ENCODE measurements at places on chromosomes 7 and 10. TPM values are rescaled to one million over a fixed set of nuclear protein-coding genes. Genes with fewer than 3 reads are reported as not detected.

RABGEF1 gene
- 37.4 TPM for total RNA-seq

KCP gene
- total RNA-seq: 0.47 TPM

SPDYE2B gene
- not detected for total RNA-seq

TAF3 gene
- 5.1 TPM for total RNA-seq

KEL gene
- total RNA-seq: 0.09 TPM

CYP3A4 gene
- not detected for total RNA-seq

FAM25A gene
- total RNA-seq: 57.1 TPM

- no peak for DNase-seq
Observed at GRCh38 chr10:107072028-107072427, 92.5 kb downstream of the SORCS1 start.

DNA sequence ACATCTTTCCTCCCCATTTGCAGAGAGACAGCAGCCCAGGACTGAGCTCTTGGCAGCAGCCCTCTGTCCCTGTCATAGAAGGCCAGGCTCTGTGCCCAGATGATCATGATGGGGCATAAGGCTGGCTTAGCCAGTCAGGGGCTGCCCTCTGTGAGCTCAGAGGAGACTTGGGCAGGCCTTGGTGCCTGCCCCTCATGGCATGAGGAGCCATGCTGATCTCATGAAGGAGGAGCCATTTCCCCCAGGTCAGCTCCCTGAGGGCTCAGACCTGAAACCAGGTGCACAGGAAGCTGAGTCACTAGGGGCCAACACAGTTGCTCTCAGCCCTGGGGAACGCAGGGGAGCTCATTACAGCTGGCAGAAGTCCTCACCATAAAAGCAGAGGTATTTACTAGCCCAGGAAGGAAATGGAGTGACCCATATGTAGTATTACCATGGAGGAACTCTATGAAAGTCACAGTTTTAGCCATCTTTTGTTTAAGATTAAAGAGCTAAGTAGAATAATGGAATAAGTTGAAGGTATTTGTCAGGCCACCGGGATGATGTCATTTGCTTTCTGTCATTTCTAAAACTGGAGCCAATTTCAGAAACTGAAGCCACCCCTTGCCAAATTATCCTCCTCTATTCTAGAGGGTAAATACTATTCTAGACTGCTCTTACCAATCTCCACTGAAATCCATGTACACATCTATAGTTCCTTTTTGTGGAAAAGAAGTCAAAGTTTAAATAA lies 362.4 kb upstream of the ZNF32 start:
- DNase-seq: no peak

- DNase-seq: no peak
Observed at GRCh38 chr10:102004376-102004775, 51.6 kb downstream of the ARMH3 start.

DNA sequence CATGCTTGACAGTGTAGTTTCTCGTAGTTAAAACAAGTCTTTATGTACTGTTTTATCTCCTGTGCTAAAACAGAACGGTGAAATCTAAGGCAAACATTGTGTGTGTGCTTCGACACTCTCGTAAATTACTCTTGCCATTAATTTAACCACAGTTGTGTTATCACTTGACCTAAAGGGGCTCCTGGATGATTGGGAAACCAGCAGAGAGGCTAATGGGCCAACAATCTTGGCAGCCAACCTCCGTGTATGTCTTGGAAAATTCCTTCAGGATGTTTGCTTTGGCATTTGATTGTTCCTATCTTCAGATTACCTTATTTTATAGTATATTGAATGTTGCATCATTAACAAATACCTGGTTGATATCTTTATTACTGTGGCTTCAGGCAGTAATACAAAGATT lies 409.5 kb downstream of the SDK1 start:
- no peak for DNase-seq

DNA sequence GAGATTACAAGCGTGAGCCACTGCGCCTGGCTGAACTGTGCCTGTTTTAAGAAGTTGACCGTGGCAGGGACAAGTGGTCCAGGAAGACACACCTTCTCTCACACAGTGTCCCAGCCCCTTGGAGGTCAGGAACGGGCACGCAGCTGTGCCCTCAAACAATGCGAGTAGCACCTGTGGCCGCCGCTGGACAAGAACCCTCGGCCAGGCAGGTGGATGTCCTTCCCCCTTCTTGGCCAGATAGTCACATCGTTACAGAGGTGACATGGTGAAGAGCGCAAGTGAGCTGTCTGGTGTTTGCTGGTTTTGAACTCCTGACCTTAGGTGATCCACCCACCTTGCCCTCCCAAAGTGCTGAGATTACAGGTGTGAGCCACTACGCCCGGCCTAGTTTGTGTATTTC lies 8.8 kb downstream of the ZFAND2A start:
- no peak for DNase-seq
